Fibroblast of villous mesenchyme (primary cell): ENCODE measurements at places on chromosomes 3 and 15.

GRCh38 chr3:71503525-71504249, 79.8 kb downstream of the FOXP1 start:
- DNase-seq: peak; percentile 23

DNA sequence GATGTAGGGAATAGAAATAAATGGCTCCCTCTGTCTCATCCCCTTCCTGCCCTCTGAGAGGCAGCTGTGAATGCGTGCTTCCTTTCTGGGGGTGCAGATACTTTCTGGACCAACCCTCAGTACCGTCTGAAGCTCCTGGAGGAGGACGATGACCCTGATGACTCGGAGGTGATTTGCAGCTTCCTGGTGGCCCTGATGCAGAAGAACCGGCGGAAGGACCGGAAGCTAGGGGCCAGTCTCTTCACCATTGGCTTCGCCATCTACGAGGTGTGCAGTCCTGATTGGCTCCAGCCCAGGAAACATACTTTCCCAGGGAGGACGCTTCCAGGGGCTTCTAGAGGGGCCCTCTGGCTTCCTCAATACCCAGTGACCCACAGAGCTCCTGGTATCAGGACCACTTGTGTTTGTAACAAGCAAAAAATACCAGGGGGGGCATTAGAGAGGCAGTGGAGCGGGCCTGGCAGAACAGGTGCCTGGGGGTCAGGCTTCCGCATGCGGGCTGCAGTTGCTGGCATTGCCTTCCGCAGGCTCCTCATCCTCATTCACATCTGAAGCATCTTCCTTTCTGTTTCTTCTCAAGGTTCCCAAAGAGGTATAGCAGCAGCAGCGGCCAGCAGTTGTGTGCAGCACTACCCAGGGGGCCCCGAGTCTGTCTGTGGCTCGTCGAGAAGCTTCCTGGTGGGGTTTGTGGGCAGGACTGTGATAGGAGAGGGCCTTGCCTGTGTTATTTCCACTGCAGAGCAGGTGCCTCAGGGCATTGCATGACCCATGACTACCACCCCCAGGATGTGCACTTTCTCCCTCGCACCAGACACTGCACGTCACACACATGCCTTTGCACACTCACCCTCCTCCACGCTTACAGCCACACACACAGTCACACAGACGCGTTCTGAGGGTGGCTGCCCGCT, 42.5 kb downstream of the CAPN3 start:
- DNase-seq: no peak

DNA sequence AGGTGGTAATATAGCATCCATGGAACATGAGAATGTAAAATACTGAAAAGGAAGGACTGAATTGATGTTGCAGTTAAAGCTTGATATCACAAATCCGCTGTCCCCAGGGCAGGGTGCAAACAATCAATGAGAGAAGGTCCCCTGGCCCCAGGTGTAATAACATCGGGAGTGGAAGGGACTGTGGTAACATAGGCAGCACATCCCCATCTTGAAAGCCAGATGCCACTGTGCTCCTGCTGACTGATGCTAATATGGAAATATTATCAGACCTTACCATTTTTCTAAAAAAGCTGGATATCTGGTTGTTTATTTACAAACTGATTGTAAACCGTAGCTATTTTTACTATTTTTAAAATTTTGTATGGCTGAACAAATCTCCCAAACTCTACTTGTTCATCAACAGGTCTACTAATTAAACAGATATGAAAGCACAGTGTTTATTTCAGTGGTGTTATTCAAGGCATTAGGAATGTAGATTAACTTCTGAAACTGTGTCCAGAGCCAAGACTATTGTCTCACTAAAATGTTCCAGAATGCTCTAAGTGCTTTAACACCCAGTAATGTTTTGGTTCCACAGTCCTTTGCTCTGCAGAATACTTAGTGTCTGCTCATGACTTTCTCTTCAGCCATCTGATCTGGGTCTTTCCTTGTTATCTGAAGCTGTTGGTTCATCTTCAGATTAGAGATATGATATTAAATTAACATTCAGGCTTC, 386.0 kb upstream of the RARB start:
- no peak for DNase-seq

- no peak for DNase-seq
Observed at GRCh38 chr3:171807806-171808205, 2.5 kb downstream of the PLD1 start.

- peak; percentile 94 for DNase-seq
Observed at GRCh38 chr3:45131201-45131600, 15.0 kb downstream of the CDCP1 start.

DNA sequence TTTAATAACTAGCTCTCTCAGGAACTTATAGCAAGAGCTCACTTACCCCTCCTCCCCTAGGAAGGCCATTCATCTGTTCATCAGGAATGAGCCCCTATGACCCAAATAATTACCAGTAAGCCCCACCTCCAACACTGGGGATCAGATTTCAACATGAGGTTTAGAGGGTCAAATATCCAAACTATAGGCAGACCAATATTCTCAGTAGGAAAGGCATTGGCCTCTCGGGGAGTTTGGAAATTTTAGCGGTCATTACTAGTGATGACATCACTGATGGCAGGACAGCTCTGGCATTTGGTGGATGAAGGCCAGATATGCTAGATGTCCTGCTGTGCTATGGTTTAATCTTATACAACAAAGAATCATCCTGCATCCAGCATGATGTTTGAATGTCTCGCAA, 15.2 kb upstream of the CD47 start:
- DNase-seq: no peak

- peak; percentile 65 for DNase-seq
Observed at GRCh38 chr15:51536965-51537574, 85.5 kb downstream of the DMXL2 start.

GRCh38 chr3:20743553-20744321, 557.7 kb upstream of the SGO1 start:
- no peak for DNase-seq

GRCh38 chr15:88331291-88331690, 74.8 kb upstream of the NTRK3 start:
- no peak for DNase-seq

GRCh38 chr3:108183971-108184370, 38.3 kb downstream of the IFT57 start:
- no peak for DNase-seq

GRCh38 chr3:13417166-13417947, 2.8 kb downstream of the NUP210 start:
- DNase-seq: no peak

GRCh38 chr3:4812591-4812990, 166.6 kb upstream of the BHLHE40 start:
- DNase-seq: no peak

DNA sequence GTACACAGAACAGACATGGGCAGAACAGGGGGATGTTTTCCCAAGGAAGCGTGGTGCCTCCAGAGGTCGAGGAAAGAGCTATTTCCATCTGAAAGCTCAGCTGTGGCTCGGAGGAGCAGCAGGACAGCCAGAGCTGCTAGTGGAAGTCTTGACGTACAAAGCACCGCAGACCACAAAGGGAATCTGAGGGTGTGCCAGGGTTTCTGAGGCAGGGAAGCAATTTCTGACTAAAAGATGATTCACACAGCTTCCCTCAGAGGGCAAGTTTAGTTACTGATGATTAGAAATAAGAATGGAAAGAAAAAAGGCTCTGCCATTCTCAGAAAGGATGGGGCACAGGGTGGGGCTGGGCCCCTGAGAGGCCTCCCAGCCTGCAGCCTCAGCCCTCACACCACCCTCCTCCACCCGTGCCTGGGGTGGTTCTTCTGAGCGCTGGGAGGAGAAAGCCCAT, 45.8 kb upstream of the SEC13 start:
- DNase-seq: peak; percentile 97

- no peak for DNase-seq
Observed at GRCh38 chr15:50059883-50060282, 59.1 kb downstream of the ATP8B4 start.

- no peak for DNase-seq
Observed at GRCh38 chr3:149114458-149114857, 15.0 kb upstream of the HPS3 start.

- no peak for DNase-seq
Observed at GRCh38 chr3:50493086-50493485, 10.3 kb downstream of the CACNA2D2 start.

DNA sequence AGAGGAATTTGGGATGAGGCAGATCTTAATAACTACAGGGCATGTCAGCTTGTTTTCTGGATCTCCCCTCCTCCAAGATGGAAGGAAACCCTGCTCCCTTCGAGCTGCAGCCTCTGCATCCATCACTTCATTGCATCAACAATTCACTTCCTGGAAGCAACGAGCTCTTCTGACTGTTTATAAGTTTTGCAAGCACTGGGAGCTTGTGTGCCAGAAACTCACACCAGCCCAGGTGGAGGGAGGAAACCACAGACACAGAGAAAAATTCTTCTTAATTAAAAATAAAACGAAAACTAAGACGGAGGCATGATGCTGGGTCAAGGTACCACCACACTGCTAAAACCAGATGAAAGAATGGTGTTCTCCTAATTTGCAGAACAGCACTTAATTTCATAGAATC, 10.6 kb downstream of the LRIG1 start:
- peak; percentile 72 for DNase-seq

DNA sequence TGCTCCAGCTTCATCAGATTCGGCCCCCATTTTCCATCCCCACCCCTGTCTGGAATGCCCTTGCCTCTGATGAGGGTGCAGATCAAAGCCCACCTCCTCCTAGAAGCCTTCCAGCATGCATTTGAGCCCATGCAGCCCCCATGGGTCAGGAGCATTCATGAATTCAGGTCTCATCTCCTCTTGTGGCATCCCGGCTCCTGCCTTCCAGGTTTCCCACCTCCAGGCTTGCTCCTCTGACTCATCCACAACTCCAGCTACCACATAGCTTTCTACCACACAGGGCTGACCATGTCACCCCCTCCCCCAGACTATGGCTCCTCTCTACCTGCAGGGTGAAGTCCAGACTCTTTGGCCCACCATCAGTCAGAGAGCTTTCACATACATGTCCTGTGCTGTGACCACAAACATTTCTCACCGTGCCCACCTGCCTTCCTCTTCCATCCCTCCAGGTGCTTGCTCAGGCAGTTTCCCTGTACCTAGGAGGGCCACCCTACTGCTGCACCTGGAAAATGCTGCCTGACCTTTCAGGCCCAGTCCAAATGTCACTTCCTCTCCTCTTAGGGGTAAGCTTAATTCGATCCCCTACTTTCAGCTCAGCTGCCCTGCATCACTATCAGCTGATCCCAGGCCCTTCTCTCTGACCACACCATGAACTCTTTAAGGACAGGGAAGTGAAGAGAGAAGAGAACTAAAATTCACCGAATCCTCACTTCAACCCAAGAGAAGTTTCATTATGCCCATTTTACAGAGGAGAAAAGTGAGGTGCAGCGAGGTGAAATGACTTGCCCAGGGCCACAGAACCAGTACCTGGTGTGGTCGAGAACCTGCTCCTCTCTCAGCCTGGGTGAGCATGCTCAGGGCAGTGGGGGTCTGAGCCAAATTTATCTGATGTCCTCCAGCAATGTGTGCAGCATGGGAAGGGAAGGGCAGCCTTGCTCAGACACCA, 13.7 kb upstream of the FGD5 start:
- DNase-seq: no peak

DNA sequence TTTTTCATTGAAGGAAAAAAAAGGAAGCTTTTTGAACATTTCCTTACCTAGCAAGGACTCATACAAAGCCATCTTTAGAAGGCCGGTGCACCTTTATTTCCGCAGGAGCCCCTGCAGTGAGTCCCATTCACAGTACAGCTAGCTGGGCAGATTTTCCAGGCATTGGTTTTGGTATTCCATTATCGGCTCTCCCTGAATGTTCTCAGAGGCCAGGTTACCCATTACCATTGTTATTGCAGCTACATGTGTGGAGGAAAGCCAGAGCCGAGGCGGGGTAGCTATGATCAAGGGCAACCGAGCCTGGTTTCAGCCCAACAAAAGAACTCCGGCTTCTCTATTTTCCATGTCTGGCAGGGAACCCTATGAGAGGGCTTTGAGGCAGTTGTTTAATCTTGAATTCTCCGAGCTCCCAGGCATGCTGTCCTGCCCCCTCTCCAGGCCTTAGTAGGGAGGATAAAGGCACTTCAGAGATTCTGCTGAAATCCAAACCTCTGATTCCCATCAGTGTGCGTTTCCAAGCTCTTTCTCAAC, 100.3 kb downstream of the LRRK1 start:
- DNase-seq: no peak

DNA sequence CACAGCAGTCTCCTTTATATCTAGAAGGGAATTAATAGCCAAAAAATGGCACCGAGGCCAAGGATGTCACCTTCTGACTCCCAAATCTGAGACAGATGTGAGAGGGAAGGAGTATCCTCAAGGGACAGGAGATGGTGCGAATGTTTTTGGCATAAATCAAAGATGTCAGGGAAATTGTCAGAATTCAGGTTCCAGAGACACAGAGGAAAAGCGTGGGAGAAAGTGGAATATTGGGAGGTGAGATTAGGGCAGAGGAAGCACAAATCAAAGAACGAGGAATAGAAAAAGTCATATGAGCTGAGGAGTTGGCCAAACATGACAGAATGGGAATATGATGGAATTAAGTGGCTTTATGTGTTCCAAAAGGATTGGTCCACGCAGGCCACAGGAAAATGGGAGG, 6.0 kb downstream of the CCR5AS start:
- no peak for DNase-seq

DNA sequence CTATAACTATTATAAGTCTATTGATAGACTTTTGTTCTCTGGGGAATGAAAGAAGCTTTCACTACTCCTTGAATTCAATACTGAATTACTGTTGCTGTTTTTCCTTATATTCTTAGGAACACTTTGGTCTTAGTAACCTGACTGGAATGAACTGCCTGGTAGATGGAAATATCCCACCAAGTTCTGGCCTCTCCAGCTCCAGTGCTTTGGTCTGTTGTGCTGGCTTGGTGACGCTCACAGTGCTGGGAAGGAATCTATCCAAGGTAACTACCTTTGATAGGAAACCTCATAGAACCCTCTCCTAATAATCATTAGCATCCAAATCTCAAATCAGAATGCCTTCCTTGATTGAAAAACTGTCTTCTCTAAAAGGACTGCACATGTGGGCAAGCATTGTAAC, 69.1 kb downstream of the GALK2 start:
- DNase-seq: no peak

DNA sequence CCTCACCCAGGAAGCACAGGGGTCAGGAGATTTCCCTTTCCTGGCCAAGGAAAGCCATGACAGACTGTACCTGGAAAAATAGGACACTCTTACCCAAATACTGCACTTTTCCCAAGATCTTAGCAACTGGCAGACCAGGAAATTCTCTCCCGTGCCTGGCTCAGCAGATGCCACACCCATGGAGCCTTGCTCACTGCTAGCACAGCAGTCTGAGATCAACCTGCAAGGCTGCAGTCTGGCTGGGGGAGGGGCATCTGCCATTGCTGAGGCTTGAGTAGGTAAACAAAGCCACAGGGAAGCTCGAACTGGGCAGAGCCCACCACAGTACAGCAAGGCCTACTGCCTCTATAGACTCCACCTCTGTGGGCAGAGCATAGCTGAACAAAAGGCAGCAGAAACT, 567.3 kb upstream of the LMCD1 start:
- no peak for DNase-seq

- no peak for DNase-seq
Observed at GRCh38 chr3:16907243-16907642, 22.5 kb downstream of the PLCL2 start.

DNA sequence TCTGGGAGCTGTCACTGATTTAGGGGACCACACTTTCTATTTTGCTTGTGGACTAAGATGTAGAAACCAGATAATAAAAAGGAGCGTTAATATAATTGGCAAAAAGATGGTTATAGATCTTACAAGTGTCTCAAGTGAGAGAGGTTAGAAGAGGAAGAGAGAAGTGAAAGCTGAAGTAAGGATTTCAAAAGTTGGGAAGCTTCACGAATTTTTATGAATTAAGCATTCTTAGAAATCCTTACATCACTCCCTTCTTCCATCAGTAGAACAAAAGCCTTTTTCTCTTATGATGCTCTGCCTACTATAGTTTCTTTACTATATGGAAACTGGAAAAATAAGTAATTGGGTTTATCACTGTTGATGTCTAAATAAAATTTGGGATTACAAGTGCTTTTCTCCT, 146.5 kb downstream of the FNDC3B start:
- DNase-seq: no peak
